ENCODE measurements at places on chromosomes 2 and 18.

DNA sequence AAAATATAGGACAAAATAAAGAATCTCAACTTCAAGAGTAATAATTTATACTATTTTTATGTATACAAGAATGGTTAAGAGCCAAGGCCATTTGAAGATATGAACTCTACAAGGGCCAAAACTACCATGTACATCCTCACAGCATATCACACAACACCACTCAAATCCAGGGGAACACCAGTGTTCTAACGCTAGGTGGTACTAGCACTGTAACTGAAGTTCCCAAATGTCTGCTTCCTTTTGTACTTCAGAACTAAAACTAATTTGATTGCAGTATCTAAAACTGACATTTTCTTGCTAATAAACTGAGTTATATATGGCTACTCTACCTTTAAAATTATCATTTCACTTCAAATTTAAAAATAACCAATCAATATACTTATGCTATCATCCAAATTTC is 47.0 kb downstream of the REV1 start:
- DNase-seq = no peak

DNA sequence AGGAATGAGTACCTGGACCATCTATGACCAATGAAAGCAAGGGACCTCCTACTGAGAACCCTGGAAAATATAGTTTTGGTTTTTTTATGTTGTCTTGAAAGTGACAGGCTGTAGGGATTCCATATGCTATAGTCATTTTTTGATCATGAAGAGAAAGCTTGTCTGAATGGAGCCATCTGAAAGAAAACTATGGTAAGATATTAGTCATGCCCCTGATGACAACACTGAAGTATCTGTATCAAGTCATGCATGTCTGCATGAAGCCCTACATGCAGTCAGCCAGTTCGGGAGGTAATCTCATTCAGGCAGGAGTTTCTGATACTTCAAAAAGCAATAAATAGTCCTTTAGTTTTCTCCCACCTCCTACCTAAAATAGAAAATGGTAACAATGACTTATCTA is 1042.0 kb downstream of the DPP10 start:
- DNase-seq = no peak

DNA sequence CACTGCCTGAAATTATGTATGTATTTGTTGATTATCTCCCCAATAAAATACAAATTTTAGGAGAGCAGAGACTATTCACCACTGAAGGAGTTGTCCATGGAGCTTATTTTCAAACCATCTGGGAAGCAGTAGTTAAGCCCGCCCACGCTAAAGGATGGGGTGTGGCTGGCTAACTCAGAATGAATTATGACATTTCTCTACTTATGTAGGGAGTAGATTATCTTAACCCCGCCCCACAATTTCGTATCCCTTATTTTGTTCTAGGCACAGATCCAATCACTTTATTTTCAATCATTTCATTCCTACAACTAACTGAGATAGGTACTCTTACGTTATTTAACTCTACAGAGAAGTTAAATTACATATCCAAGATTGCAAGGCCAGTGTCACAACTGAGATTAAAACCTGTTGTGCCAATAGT is 1.4 kb upstream of the LAPTM4A start:
- DNase-seq = no peak

DNA sequence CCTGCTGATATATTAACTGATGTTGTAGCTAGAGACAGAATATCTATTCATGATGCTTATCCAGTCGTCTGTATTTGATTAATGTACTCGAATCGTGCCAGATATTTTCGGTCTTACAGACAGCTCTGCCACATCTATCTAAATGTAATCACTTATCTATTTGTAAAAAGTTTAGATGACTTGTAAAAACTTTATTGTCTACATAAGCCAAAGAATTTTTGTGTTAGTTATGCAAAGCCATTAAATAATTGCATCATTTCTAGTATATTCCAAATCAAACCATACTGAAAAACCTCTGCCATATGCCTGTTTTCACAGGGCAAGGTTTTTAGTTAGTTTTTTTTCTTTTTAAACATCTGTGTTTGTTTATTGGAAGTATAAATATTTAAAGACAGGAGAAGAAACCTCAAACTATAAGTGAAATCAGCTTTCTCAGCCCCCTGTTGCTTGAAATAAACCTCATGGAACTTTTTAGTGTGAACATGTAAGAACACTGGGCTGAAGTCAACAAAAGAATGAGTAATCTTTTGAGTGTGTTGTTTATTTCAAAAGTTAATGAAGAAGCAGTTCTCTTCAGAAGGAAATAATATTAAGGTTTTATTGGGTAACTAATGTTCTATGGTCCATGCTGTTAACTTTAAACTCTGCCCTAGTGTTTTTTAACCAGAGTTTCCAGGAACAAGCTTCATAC is 657.6 kb upstream of the SYT4 start:
- DNase-seq = no peak

DNA sequence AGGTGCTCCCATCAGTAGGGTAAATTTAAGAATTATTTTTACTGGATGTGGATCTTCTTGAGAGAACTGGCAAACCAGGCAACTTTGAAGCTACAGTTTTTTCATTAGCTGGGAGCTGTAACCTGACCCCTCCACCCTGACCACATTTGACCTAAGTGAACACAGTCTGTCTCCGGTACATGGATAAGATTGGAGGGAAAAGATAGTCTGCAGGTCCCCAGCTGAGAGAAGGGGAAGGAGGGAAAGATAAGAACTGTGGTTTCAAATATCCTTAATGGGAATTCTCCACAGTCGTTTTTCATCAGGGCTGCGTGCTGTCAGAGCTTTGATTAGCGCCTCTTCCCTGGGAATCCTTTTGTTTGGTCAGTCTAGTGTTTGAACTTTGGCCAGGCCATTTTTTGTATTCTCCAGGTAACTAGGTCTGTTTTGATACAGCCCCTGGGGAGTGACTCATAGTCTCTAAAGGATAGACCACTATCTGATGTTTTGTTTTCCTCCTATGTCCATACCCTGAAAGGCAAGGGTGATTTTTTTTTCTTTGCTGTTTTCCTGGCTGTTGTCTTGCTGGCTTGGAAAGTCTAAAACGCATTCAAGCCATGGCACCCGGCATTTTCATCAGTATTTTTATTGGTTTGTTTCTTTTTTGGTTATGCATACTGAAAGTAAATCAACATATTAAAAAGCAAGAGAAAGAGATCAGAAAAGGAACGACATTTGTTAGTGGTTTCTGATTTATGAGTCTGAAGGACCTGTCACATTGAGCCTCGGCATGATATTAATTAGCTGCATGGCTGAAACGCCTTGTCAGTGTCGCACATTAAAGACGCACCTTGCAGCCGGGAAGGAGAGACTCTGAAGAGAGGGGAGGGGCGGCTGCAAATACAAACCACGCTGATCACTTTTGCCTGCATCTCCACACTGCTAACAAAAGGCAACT is 183.4 kb upstream of the FN1 start:
- no peak for DNase-seq

GRCh38 chr2:149538138-149538833 is 49.3 kb downstream of the MMADHC start:
- peak; percentile 99 for DNase-seq

GRCh38 chr2:213087040-213087439 is 64.4 kb downstream of the IKZF2 start:
- DNase-seq = no peak

DNA sequence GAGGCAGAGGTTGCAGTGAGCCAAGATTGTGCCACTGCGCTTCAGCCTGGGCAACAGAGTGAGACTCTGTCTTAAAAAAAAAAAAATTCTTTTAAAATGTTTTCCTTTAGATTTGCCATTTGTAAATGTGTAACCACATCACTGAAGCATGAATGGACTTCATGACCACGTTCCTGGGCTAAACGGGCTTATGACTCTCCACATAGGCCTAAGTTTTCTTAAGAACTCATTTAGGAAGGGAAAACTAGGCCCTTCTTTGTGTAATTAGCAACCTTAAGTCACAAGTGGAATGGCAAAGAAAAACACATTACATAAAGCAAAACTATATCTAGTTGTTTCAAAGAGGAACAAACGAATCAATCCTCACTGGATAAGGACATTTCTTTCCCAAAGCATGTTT is 99.5 kb downstream of the MEIS1 start:
- DNase-seq = no peak

- DNase-seq = no peak
These were observed 873.3 kb downstream of the ERBB4 start for GRCh38 chr2:211665299-211665698.

GRCh38 chr2:222194669-222195068 is 104.1 kb downstream of the PAX3 start:
- DNase-seq = no peak

DNA sequence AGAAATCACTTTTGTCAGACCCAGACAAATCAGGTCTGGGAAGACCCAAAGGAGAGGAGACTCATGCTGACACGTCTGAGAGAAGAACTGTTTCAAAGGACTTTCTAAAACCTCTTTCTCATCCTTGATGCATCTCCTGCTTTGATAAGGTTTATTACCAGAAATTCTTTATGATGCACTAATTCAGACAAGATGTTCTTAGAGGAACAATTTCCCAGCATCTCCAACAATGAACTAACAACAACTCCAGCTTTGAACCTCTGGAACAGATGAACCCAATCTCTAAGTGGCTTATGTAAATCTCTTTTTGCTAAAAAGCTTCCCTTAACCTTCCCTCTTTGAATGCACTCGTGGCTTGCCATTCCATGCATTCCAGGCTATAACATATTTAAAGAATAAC is 15.9 kb upstream of the SERPINB11 start:
- no peak for DNase-seq

- DNase-seq = no peak
These were observed 163.7 kb upstream of the ACVR2A start for GRCh38 chr2:147681093-147681492.

DNA sequence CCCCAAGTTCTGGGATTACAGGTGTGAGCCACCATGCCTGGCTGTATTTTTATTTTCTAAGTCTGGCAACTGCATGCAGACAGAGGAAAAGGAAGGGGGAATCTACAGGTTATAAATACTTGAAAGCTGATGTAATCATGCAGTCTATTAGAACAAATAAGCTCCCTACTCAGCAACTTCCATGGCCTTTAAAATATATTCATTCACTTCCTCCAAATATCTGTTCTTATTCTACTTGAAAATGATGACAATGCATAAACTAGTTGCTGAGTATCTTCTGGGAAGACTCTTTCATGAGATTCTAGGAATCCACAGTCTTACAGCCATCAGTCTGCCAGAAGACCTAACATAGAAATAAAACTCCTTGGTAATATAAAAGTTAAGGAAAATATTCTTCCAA is 66.9 kb upstream of the NCKAP5 start:
- no peak for DNase-seq

DNA sequence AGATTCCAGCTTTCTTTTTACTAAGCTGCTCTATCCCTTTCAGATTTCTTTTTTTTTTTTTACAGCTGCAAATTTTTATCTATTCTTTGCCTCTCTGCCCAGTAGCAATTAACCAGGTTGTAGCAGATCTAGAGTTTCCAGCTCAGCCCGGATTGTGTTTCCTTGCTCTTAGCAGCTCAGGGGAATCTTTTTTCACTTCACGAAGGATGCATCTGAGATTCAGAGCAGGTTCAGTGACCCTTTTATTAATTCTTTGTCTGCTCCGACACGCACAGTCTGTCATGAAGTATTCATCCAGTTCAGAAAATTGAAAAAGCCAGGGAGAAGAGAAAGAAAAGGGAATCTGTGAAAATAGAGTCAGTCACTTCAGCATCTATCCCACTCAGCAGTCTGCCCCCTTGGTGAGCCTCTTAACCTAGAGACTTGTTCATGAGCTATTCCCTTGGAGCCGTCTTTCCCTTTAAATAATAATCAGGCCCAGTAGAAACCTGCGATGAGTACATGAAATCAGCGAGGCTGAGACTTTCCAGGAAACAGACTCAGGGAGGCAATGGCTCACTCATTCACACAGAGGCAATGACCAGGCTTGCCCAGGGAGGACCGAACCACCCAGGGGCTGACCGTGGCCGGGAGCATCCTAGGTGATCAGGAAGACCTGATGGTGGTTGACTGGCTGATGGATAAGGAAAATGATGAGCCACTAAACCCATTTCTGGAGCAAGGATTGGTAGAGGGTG is 103.4 kb upstream of the ITGA6 start:
- no peak for DNase-seq

DNA sequence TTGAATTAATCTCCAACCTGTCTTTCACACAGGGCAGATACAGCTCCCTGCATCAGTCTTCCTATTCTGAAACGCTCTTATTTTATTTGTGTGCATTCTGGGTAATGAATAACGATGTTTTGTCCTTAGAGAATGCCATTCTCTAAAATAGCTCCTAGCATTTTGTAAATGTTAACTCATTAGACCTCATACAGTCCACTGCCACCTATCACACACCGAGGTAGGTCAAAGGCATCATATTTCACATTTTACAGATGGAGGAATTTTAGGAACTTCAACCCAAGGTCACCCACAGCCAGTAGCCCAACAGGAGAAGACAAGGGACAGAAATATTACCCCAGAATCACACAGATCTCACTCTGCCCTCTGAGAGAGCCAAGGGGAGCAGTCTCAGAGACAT is 455.4 kb upstream of the GYPC start:
- no peak for DNase-seq

GRCh38 chr2:69280796-69281412 is 106.1 kb downstream of the GFPT1 start:
- DNase-seq = no peak

- no peak for DNase-seq
These were observed 1.6 kb downstream of the ST8SIA3 start for GRCh38 chr18:57353940-57354461.

DNA sequence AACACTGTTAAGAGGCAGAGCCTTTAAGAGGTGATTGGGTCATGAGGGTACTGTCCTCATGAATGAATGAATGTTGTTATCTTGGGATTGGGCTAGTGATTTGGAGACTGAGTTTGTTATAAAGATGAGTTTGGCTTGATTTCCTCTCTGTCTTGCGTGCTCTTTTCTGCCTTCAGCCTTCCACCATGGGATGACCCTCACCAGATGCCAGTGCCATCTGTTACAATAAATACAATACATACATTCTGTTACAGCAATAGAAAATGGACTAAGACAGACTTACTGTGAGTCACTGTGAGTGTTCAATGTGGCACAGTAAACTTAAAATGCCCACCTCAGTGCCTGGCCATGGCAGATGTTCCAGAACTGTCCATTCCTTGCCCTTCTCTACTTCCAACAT is 95.0 kb upstream of the ZFP36L2 start:
- DNase-seq = no peak

- DNase-seq = no peak
These were observed 53.1 kb upstream of the EFEMP1 start for GRCh38 chr2:55976681-55977080.

- no peak for DNase-seq
These were observed 5.6 kb upstream of the STK39 start for GRCh38 chr2:168252976-168253375.

GRCh38 chr2:85264471-85264870 is 63.3 kb downstream of the TGOLN2 start:
- peak; percentile 64 for DNase-seq

- DNase-seq = no peak
These were observed 173.6 kb downstream of the BCL2 start for GRCh38 chr18:63145851-63146555.

- DNase-seq = peak; percentile 35
These were observed 133.9 kb upstream of the CDH20 start for GRCh38 chr18:61199171-61199848.

- no peak for DNase-seq
These were observed 42.7 kb downstream of the RAB31 start for GRCh38 chr18:9750606-9751304.
